Smooth muscle cell of the brain vasculature (primary cell): ENCODE measurements at places on chromosomes 12 and 14.
A peak's percentile ranks its signal among the peaks of the same experiment; 100 is the strongest.

DNA sequence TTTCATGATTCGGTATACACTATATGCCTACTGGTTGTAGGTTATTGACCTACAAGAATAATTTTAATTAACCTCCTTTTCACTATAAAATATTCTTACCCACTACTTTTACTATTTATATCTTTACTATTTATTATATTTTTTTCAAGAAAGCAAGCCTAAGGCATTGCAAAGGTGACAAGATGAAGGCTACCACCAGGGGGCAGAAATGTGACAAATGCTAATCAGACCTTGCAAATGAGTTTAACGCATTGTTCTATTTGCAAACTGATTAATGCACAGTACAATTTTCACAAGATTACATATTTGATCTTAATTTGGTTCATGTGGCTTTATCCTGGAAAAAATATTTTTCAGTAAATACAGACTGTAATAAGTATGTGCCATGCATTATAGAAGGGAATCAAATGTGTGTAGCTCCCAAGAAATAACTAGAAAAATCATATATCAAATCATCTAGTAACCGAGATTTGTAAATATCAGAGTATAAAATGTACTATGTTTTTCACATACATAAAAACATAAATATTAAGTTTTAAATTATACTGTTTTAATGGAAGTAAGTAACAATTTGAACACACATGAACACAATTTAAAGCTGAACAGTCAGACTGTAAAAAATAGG, 107.0 kb downstream of the ADAMTS20 start:
- peak; percentile 33 for DNase-seq

DNA sequence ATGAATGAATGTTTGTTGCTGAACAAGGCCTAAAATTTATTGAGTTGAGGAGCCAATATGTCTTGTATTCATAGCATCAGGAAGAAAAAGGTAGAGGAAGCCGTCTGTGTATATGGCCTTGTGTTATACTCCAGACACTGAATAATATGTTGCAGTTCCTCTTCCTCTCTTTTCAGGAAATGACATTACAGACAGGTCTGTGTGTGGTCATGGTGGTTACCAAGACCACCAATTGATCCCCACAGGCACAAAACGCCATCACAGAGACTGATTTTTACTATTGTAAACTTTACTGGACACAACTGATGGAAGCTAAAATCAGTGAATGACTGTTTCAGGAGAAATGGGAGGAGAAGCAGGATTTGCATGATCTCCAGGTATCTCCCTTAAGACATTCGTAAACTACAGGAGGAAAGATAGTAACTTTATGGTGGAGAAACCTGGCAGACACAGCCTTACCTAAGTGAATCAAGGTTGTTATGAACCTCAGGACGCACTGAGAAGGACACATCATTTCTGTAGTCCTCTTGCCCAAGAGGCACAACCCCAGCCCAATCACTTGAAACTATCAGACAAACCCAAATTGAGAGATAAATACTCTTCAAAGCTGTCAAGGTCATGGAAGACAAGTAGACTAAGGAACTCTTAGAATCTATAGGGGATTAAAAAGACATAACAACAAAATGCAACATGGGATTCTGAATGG, 334.1 kb upstream of the RGS6 start:
- no peak for DNase-seq

DNA sequence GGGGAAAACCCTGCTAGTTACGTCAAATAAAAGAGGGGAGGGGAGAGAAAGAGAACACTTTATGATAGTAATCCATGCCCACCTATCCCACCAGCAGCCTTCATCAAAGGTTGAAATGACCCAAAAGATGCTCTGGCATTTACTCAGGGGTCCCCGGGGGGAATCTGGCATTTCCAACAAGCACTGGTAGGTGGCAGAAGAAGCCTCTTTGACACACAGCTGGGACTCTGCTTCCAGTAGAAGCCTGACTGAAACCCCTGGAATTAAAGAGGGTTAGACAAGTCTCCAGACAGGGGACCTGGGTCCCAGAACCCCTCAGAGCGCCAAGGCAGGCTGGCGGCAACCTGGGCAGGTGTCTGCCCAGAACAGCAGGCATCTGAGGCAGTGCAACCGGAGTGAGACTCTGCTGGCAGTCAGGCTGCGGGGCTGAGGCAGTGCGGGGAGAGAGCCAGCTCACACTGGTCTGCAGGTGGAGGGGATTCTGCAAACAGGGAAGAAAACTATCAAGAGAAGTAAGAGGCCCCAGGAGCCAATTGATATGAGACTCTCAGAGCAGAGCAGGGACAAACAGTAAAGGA, 85.0 kb upstream of the CAPRIN2 start:
- no peak for DNase-seq

- DNase-seq: no peak
These were observed 66.0 kb upstream of the TMCC3 start for GRCh38 chr12:94716339-94716738.

- no peak for DNase-seq
These were observed 1.6 kb downstream of the SIX4 start for GRCh38 chr14:60722357-60723115.

- DNase-seq: no peak
These were observed 110.0 kb upstream of the SLCO1C1 start for GRCh38 chr12:20585055-20585625.

- DNase-seq: no peak
These were observed 127.8 kb downstream of the ANO2 start for GRCh38 chr12:5817246-5817645.

DNA sequence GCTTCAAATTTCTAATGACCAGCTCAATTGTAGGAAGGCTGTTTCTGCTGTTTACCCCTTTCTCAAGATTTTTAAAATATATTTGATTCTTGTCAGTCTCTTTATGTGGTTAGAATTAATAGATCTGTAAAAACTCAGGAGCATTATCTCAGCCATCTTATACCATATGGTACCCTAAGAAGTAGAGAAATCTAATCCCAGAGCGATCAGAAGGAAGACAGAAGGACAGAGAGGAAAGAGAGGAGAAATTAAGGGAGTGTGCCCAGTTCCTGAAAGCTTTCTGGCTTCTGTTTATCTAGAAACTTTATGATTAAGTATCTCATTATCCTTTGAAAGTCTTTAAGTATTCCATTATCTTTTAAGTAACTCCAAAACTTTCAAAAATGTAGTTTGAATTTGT, 152.1 kb upstream of the NAV3 start:
- DNase-seq: no peak

DNA sequence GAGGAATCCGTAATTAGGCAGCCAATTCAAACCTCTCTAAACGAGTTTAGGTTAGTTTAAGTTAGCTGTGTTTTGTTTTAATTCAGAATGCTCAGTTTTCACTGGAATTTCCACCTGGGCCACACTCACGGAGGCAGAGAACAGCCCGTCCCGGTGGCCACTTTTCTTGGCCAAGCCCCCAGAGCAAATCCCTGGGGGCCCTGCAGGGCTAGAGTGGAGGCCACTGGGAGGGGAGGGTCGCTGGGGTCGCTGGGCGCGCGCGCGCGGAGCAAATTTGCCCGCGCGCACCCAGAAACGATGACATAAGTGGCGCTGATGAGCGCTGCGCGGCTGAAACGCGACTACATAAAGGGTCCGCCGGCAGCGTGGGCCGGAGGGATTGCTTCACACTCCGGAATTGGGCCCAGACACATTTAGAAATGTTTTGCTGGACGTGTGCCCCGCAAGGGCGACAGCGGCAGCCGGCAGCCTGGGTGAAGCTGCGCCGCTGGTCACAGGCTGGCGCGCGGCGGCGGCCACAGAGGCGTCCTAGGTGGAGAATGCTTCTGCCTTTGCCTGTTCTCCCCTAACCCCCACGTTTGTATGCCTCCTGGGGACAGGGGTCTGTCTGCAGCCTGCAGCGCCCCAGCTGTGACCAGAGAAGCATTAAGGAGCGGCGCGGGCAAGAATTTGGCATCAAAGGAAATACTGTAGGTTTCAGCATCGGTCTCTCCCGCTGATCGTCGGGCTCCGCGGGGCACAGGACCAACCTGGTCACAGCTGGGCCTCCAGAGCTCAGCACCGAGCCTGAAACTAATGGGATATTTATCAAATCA, 37.9 kb upstream of the TBX5 start:
- no peak for DNase-seq

GRCh38 chr12:14403711-14404196, 38.3 kb downstream of the ATF7IP start:
- DNase-seq: peak; percentile 83

GRCh38 chr14:105830171-105830570, 303.8 kb downstream of the TMEM121 start:
- DNase-seq: no peak

DNA sequence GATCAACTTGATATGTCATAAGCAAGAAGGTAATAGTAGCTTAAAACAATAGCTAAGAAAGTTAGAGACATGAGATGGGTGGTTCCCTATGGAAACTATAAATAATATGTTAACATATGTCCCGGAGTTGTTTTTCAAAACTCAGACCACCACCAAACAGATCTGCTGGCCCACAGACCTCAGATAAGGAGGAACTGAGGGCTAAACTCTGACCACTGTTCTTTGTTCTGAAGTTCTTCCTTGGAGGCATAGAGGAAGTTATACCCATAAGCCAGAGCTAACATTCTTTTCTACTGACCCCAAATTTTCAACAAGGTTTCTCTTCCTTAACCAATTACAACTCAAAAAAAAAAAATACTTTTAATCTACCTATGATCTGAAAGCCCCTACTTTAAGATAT, 156.1 kb upstream of the FSCB start:
- no peak for DNase-seq

DNA sequence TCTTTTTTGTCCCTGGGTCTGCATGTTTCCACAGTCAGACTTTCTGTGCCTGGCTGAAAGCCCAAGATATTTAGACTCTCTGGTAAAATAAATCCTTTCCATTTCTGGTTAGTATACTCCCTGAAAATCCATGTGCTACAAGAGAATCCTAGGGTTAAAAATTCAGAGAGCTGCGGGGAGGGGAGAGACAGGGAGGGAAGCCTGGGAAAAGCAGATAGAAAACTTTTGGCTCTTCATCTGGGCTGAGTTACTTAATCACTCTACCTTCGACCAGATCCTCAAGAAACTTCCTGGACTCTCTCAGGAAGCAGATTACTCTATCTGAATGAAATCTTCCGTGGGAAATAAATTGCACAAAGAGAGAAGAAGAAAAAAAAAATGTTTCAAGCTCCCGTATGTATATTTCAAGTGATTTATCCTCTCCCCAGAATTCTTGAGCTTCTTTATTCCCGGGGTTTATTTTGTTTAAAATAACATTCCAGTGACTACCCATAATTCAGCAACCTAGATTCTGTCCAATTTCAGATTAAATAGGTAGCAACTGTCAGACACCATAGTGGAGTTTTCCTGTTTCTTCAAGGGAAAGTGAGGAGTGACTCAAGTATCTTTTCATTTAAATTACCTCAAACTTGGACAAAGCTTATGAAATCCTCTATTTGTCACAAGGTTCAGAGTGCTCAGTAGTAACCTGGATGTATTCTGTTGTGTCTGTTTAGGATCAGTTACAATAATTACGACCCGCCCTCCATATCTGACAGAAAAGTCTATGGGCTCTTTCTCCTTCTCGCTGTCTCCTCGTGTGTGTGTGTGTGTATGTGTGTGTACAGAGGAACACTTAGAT, 163.7 kb downstream of the MYRFL start:
- DNase-seq: no peak

DNA sequence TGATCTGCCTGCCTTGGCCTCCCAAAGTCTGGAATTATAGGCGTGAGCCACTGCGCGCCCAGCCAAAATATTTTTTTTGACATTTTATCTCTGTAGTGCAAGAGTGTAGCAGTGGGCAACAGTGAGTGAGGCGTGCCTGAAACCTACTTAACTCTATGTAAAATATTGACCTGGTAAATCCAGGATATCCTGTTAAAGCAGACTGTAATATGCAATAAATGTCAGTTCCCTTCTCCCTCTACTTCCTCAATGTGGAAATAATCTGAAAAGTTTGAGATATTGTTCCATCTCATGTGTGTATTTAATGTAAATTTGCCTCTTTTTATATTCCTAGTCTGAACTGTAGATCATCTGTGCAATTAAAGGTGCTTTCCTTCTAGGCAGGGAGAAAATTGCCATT, 9.5 kb upstream of the CDK17 start:
- no peak for DNase-seq
